ENCODE measurements at places on chromosomes 6 and 20. TPM values are rescaled to one million over a fixed set of nuclear protein-coding genes. Genes with fewer than 3 reads are reported as not detected.

Gene TREML4
- not detected for polyA plus RNA-seq

Gene CD109
- polyA plus RNA-seq = not detected

Gene MCCD1
- polyA plus RNA-seq = not detected

Gene LTV1
- polyA plus RNA-seq = 19.8 TPM

Gene GGTLC1
- polyA plus RNA-seq = not detected

Gene VGLL2
- not detected for polyA plus RNA-seq

Gene OR12D3
- not detected for polyA plus RNA-seq

Gene FABP7
- not detected for polyA plus RNA-seq

Gene SLC17A1
- not detected for polyA plus RNA-seq

Gene BPIFB4
- polyA plus RNA-seq = not detected

Gene CNKSR3
- polyA plus RNA-seq = not detected

Gene KIF6
- polyA plus RNA-seq = not detected

Gene EFCAB8
- 0.65 TPM for polyA plus RNA-seq

Gene MAS1
- polyA plus RNA-seq = not detected

Gene HCK
- polyA plus RNA-seq = 33.3 TPM

Gene SOX18
- not detected for polyA plus RNA-seq

Gene LY6G6C
- polyA plus RNA-seq = 0.13 TPM

Gene PGK2
- not detected for polyA plus RNA-seq

Gene OTOR
- polyA plus RNA-seq = not detected

Gene STMN3
- 59.4 TPM for polyA plus RNA-seq

Gene PROKR2
- not detected for polyA plus RNA-seq

Gene ENPP3
- 0.18 TPM for polyA plus RNA-seq

Gene FAXC
- polyA plus RNA-seq = not detected

Gene ULBP3
- 0.22 TPM for polyA plus RNA-seq

Gene BNIP5
- 0.09 TPM for polyA plus RNA-seq

Gene SLC24A3
- polyA plus RNA-seq = not detected

Gene LIN28B
- not detected for polyA plus RNA-seq

Gene SASH1
- 0.01 TPM for polyA plus RNA-seq

Gene CCDC28A
- polyA plus RNA-seq = 18.9 TPM

Gene RNASET2
- 461 TPM for polyA plus RNA-seq

Gene GPR6
- polyA plus RNA-seq = not detected

Gene KIZ
- polyA plus RNA-seq = 19.7 TPM

Gene OXT
- polyA plus RNA-seq = not detected

Gene AIF1
- 4.7 TPM for polyA plus RNA-seq

Gene FOXF2
- not detected for polyA plus RNA-seq

Measured in B cell (primary cell).